WTC11 (cell line): ENCODE measurements at places on chromosomes 6 and 20. TPM values are rescaled to one million over a fixed set of nuclear protein-coding genes. Genes with fewer than 3 reads are reported as not detected.

DNA sequence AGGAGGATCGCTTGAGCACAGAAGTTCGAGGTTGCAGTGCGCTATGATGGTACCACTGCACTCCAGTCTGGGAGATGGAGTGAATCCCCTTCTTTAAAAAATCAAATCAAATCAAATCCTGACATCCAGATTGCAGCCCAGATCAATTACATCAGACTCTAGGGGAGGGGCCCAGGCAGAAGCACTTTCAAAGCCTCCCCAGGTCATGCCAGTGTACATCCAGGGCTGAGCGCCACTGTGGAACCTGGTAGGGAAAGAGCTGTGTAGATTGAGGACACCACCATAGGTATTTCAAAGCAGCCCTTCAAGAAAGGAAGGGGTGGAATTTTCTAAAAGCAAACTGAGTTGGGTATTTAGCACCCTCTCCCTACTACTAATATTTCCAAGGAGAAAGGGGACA is 89.5 kb downstream of the PRND start:
- DNase-seq, result no peak

DNA sequence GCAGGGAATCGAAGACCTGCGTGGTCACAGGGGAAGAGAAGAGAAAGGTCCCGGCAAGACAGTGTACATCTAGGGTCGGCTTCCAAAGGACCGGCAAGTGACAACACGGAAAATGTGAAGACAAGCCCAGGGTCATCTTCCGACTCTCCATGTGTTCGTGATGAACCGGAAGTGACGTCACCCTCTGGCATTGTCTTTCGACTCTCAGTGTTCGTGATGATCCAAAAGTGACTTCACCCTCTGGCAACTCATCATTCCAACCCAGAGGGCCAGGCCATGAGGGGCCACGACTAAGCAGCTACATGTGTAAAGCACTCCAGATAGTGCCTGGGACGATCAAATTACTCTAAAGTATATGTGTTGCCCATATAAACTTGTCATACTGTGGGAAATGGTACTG is 290.8 kb downstream of the THBS2 start:
- no peak for DNase-seq

DNA sequence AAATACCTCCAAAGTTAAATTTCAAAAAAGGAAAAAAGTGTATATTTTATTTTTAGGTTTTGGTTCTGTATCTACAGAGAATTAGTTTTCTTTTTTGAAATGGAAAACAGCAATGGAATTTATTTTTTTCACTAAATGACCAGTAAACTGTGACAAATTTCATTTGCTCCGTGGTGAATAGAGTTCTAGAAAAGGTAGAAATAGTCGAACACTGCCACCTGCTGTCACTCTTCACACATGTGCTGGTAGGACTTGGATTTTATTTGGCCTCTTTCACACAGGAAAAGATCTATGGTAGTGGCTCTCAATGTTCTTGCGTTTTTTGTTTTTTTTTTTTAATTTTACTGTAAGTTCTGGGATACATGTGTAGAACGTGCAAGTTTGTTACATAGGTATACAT is 312.5 kb downstream of the EYA4 start:
- DNase-seq, result peak; percentile 37

F13A1 gene
- total RNA-seq, result 1.0 to 1.3 TPM (median 1.1 TPM) in 3 replicates

ARMH2 gene
- total RNA-seq, result not detected in 3 replicates
